ENCODE measurements at places on chromosomes 3 and 15.

GRCh38 chr3:149188494-149188893, 33.1 kb downstream of the CP start:
- DNase-seq = no peak

- DNase-seq = no peak
Measured at GRCh38 chr15:66102563-66103292, 150.8 kb downstream of the MEGF11 start.

- DNase-seq = no peak
Measured at GRCh38 chr3:184666442-184666841, 45.4 kb downstream of the MAGEF1 start.

DNA sequence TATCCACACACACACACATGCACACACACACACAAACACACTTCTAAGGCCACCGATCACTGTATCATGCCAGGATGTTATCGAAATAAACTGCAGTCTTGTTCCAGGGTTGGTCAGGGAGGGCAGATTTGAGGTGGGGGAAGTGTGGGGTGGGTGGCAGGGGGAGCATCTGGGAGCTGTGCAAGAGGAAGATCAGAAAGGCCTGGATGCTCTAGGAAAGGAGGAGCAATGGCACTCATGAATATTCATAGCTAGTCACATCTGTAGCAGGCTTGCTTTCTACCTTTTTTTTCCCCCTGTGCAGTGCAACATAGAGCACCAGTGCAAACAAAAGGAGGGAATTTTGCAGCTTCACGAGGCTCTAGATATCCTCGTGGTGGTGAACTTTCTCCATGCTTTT, 84.9 kb downstream of the MEIS2 start:
- DNase-seq = no peak

DNA sequence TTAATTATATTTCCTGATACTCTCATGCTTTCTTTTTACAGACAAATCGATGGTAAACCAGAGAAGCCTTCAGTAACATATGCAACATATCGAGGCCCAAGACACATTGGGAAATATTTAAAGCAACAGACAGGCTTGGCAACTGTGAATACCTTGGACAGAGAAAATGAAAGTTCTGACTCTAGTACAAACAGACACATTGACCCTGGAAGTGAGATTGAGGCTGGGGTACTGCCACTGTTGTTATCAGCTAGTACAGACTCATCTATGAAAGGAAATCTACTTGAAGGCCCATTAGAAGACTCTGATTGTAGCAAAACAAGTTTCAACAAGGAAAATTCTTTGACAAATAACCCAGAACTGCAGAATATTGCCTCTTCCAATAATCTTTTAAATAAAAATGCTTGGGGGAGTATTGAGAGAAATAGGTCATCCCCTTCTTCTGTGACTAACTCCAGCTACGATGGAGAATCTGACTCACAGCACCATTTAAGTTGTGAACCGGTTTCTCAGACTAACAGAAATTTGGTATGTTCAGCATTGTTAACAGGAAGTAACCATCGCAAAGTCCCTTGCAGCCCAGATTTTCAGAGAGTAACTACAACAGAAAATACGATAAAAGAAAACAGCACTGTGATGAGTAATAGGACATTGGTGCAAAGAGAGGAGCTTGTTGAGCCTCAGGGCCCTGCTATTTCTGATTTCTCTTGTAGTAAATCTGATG, 50.2 kb downstream of the CRYBG3 start:
- no peak for DNase-seq

Measured in neural crest cell (in vitro differentiated cells).